ENCODE measurements at places on chromosomes 2 and 18. TPM values are rescaled to one million over a fixed set of nuclear protein-coding genes. Genes with fewer than 3 reads are reported as not detected.
A peak's percentile ranks its signal among the peaks of the same experiment; 100 is the strongest.

TUBB8B gene
- total RNA-seq, result not detected

SCYGR4 gene
- not detected for total RNA-seq

- H3K4me3 ChIP-seq, result no peak overlapping the region
- H3K36me3 ChIP-seq, result no peaks in the 10 kb centered on the region
- no peaks in the 10 kb centered on the region for H3K27me3 ChIP-seq
- no peak overlapping the region for H3K27ac ChIP-seq
Measured at GRCh38 chr2:203971251-203971650, 34.7 kb downstream of the ICOS start.

GRCh38 chr2:127431408-127432023, 13.3 kb downstream of the PROC start:
- H3K27ac ChIP-seq, result no peak overlapping the region
- no peaks in the 10 kb centered on the region for H3K27me3 ChIP-seq
- H3K4me1 ChIP-seq, result no peaks in the 10 kb centered on the region
- no peak overlapping the region for H3K4me3 ChIP-seq
- no peaks in the 10 kb centered on the region for H3K36me3 ChIP-seq
- no peak for DNase-seq

GRCh38 chr2:230781130-230781797, 68.6 kb downstream of the CAB39 start:
- no peaks in the 10 kb centered on the region for H3K27me3 ChIP-seq
- peaks cover 71% of the 10 kb centered on the region for H3K4me1 ChIP-seq
- peak overlapping the region; percentile 53 for H3K27ac ChIP-seq
- no peaks in the 10 kb centered on the region for H3K36me3 ChIP-seq
- no peak for DNase-seq

DNA sequence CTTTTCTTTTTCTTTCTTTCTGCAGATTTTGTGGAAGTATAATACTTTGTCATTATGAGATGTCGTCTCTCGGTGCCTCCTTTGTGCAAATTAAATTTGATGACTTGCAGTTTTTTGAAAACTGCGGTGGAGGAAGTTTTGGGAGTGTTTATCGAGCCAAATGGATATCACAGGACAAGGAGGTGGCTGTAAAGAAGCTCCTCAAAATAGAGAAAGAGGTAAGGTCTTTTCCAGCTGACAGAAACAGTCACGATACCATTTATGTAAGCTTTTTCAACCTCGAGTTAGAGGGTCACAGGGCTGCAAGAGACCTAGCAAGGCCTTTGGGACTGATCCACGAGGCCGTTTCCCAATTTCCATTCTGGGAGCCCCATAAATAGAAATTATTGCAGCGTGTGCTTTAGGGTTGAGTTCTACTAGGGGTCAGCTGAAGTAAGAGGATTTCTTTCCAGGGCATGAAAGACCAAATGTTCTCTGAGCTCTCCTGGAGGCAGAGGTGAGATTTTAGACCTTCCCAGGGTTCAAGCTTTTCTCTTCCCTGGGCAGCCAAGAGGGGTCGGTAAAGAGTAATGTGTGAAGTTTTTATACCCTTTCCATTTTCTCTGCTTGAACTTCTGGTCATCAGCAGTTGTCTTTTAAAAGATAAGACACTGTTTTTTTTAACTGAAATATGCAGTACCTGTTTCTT, 15.5 kb downstream of the MAP3K20 start:
- H3K4me1 ChIP-seq, result peaks cover 8% of the 10 kb centered on the region
- H3K27me3 ChIP-seq, result no peaks in the 10 kb centered on the region
- DNase-seq, result no peak

GRCh38 chr2:192373754-192374153, 179.0 kb upstream of the TMEFF2 start:
- no peaks in the 10 kb centered on the region for H3K36me3 ChIP-seq
- no peak overlapping the region for H3K27ac ChIP-seq
- no peak for DNase-seq
- H3K4me1 ChIP-seq, result no peaks in the 10 kb centered on the region

ADI1 gene
- 83.8 TPM for total RNA-seq

ZBTB7C gene
- 8.7 TPM for total RNA-seq

DNA sequence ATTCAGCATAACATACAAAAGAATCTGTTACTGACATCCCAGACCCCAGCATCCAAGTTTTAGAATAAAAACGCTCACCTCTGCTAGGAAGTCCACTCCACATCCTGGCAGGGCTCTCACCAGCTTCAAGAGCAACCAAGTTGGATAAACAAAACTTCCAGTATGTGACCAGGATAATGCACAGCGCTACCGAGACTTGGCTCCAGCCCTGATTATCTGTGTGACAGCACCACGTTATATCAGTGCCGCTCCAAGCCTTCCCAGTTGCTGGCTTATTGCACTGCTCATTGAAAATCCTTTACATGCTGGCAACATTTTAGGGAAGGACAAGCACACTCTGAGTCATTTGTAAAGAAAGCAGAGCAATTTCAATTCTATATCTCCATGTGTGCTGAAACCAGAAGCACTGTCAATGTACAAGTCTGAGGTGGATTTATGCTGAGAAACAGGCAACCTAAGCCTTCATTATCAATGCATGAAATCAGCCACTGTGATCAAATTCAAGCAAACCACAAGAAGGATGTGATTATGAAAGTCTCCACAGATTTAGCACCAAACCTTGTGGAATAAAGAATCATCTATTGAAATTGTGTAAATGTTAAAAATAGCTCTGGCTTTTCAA, 115.7 kb downstream of the ZNF385B start:
- H3K27me3 ChIP-seq, result no peaks in the 10 kb centered on the region
- H3K36me3 ChIP-seq, result no peaks in the 10 kb centered on the region
- peaks cover 7% of the 10 kb centered on the region for H3K4me1 ChIP-seq
- no peak overlapping the region for H3K4me3 ChIP-seq
- peak overlapping the region; percentile 48 for H3K27ac ChIP-seq

GRCh38 chr2:143284087-143284675, 155.0 kb downstream of the ARHGAP15 start:
- peaks cover 8% of the 10 kb centered on the region for H3K4me1 ChIP-seq

CREG2 gene
- not detected for total RNA-seq

- no peak for DNase-seq
- H3K27me3 ChIP-seq, result no peaks in the 10 kb centered on the region
- H3K4me3 ChIP-seq, result no peak overlapping the region
- no peaks in the 10 kb centered on the region for H3K4me1 ChIP-seq
- no peak overlapping the region for H3K27ac ChIP-seq
- no peaks in the 10 kb centered on the region for H3K36me3 ChIP-seq
Measured at GRCh38 chr2:1757567-1757966, 13.3 kb upstream of the PXDN start.

DNA sequence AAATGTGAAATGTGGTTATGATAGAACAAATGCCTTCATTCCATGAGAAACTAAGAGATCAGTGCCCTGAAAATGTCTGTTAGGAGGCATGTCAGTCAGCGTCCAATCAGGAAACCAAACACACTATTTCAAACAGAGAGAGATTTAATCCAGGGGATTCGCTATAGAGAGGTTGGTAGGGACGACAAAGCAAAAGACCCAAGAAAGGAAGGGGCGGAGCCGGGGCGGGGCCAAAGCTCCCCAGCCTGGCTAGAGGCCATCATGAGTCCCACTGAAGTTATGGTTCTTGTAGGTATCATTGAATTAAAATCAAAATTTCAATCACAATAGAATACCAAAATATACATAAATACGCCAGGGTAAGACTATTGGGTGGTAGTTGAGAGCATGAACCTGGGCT, 32.9 kb upstream of the RNF149 start:
- no peak overlapping the region for H3K4me3 ChIP-seq
- H3K4me1 ChIP-seq, result peaks cover 6% of the 10 kb centered on the region
- no peaks in the 10 kb centered on the region for H3K27me3 ChIP-seq
- peak; percentile 88 for DNase-seq
- H3K27ac ChIP-seq, result no peak overlapping the region
- no peaks in the 10 kb centered on the region for H3K36me3 ChIP-seq

MAPRE2 gene
- total RNA-seq, result 37.4 TPM

- no peaks in the 10 kb centered on the region for H3K4me1 ChIP-seq
- no peaks in the 10 kb centered on the region for H3K27me3 ChIP-seq
Measured at GRCh38 chr2:29495536-29496060, 380.4 kb downstream of the CLIP4 start.

GMPPA gene
- total RNA-seq, result 43.7 TPM

- H3K27ac ChIP-seq, result peak overlapping the region; percentile 84
- no peaks in the 10 kb centered on the region for H3K36me3 ChIP-seq
- H3K4me3 ChIP-seq, result no peak overlapping the region
- H3K4me1 ChIP-seq, result peaks cover 34% of the 10 kb centered on the region
Measured at GRCh38 chr18:46250812-46251173, 146.6 kb downstream of the HAUS1 start.

DNA sequence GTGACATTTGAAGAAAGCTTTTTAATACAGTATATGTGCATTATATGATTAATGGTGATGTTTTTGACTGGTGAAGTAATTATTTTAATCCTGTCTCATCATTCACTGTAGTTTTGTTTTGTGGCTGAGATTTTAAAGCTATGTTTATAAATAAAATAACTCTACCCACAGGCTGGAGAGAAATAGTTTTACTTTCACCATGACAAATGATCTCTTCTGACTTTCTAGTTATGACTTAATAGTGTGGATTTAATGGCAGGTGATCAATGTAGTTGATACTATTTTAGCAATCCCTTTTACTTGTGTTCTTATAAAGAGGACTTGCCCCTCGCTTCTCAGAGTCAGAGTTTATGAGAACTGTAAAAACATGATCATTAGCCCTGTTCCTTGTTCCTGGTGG, 289.5 kb upstream of the SIX3 start:
- no peak for DNase-seq
- no peaks in the 10 kb centered on the region for H3K27me3 ChIP-seq
- no peak overlapping the region for H3K4me3 ChIP-seq
- no peaks in the 10 kb centered on the region for H3K36me3 ChIP-seq
- no peaks in the 10 kb centered on the region for H3K4me1 ChIP-seq

- H3K36me3 ChIP-seq, result peaks cover 40% of the 10 kb centered on the region
- no peaks in the 10 kb centered on the region for H3K27me3 ChIP-seq
- DNase-seq, result peak; percentile 94
Measured at GRCh38 chr2:200812122-200813022, 662 bp downstream of the BZW1 start.

DNA sequence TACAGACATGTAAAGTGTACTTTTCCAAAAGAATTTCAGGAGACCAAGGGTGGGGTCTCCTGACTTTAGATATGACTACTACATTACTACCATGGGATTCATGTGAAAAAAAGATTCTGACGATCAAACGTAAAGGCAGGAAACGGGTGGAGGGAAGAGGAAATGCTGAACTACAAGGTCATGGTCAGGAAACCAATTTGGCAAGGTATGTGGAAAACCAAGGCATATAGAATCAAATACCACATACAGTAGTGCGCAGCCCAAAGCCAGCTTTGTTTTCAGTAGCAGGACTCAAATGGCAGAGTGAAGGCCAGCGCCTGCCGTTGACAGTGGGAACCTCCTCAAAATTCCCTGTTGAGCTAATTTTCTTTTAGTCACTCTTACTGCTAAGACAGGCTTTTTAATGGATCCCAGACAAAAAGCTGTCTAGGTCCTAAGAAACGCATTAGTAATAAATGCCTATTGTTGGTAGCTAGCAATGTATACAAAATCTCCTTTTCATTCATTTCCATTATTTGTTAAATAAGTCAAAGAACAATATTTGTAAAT, 57.6 kb upstream of the SERTAD2 start:
- no peaks in the 10 kb centered on the region for H3K36me3 ChIP-seq
- H3K4me3 ChIP-seq, result no peak overlapping the region
- no peaks in the 10 kb centered on the region for H3K27me3 ChIP-seq

DNA sequence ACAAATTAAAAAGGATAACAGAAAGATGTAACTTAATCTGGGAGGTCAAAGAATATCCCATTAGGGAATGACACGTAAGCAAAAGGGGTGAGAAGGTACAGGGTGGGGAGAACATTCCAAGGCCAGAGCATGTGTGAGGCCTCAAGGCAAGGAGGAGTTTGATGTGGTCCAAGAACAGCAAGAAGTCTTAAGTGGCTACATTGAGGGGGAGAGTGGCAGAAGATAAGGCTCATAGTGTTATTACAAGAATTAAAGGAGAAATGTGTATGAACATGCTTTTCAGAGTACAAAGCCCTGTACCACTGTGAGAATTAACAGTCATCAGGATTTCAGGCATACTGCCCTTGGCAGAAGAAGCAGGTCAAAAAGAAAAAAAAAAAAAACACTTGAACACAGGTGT, 174.4 kb upstream of the ERBB4 start:
- H3K27ac ChIP-seq, result no peak overlapping the region
- no peak for DNase-seq
- H3K4me1 ChIP-seq, result no peaks in the 10 kb centered on the region
- H3K4me3 ChIP-seq, result no peak overlapping the region

DNA sequence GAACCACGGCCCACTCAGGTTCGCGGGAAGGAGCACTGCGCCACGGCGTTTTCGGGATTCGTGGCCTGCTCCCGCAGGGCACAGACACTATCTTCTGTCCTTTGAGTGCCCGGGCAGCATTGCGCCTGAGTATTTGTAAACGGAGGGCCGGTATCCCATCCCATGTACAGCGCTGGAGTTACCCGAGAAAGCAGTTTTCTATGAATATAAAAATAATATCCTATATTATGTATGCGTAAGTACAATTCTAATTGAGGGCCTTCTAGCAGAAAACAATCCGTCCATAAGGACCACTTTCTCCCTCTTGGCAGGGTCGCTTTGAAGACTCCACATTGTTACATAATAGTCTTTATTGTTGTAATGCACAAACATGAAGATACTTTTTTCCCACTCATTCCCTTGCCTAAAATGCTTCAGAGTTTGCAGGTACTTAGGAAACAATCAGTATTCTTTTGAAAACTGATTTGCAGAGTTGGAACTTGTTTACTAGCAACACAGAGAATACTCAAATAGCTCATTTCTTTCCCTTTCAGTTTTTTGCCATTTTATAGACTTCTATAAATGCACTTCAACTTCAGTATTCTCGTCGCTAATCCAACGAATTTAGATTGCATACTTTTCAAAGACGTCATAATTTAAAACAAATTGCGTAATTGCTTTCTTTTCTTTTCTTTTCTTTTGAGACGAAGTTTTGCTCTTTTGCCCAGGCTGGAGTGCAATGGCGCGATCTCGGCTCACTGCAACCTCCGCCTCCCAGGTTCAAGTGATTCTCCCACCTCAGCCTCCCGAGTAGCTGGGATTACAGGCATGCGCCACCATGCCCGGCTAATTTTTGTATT, 1.0 kb upstream of the REV1 start:
- no peaks in the 10 kb centered on the region for H3K27me3 ChIP-seq
- H3K4me3 ChIP-seq, result peak overlapping the region; percentile 76
- no peak for DNase-seq
- H3K4me1 ChIP-seq, result peaks cover 7% of the 10 kb centered on the region
- H3K36me3 ChIP-seq, result no peaks in the 10 kb centered on the region

- DNase-seq, result no peak
- no peaks in the 10 kb centered on the region for H3K4me1 ChIP-seq
- no peaks in the 10 kb centered on the region for H3K27me3 ChIP-seq
- H3K27ac ChIP-seq, result no peak overlapping the region
- no peaks in the 10 kb centered on the region for H3K36me3 ChIP-seq
Measured at GRCh38 chr18:31161757-31162418, 768 bp downstream of the DSC1 start.

GRCh38 chr2:54859416-54859815, 136.0 kb downstream of the EML6 start:
- H3K4me1 ChIP-seq, result no peaks in the 10 kb centered on the region
- no peaks in the 10 kb centered on the region for H3K27me3 ChIP-seq
- H3K4me3 ChIP-seq, result no peak overlapping the region
- H3K36me3 ChIP-seq, result no peaks in the 10 kb centered on the region
- H3K27ac ChIP-seq, result no peak overlapping the region

TDRD15 gene
- not detected for total RNA-seq

C1QL2 gene
- total RNA-seq, result not detected

- no peak for DNase-seq
- peaks cover 14% of the 10 kb centered on the region for H3K27me3 ChIP-seq
Measured at GRCh38 chr2:128786316-128786715, 467.6 kb upstream of the HS6ST1 start.

- H3K4me1 ChIP-seq, result no peaks in the 10 kb centered on the region
- no peaks in the 10 kb centered on the region for H3K27me3 ChIP-seq
- H3K27ac ChIP-seq, result no peak overlapping the region
- no peaks in the 10 kb centered on the region for H3K36me3 ChIP-seq
- no peak overlapping the region for H3K4me3 ChIP-seq
- no peak for DNase-seq
Measured at GRCh38 chr2:128818704-128819491, 500.2 kb upstream of the HS6ST1 start.

PROM2 gene
- 16.4 TPM for total RNA-seq

MC2R gene
- not detected for total RNA-seq
